Karpas-422 (cell line): ENCODE measurements at places on chromosomes 5 and 9. TPM values are rescaled to one million over a fixed set of nuclear protein-coding genes. Genes with fewer than 3 reads are reported as not detected.

- H3K36me3 ChIP-seq, result peaks cover 35% of the 10 kb centered on the region
- no peak overlapping the region for H3K4me3 ChIP-seq
- H3K27ac ChIP-seq, result no peak overlapping the region
Measured at GRCh38 chr9:5578018-5578697, 50.7 kb upstream of the RIC1 start.

DNA sequence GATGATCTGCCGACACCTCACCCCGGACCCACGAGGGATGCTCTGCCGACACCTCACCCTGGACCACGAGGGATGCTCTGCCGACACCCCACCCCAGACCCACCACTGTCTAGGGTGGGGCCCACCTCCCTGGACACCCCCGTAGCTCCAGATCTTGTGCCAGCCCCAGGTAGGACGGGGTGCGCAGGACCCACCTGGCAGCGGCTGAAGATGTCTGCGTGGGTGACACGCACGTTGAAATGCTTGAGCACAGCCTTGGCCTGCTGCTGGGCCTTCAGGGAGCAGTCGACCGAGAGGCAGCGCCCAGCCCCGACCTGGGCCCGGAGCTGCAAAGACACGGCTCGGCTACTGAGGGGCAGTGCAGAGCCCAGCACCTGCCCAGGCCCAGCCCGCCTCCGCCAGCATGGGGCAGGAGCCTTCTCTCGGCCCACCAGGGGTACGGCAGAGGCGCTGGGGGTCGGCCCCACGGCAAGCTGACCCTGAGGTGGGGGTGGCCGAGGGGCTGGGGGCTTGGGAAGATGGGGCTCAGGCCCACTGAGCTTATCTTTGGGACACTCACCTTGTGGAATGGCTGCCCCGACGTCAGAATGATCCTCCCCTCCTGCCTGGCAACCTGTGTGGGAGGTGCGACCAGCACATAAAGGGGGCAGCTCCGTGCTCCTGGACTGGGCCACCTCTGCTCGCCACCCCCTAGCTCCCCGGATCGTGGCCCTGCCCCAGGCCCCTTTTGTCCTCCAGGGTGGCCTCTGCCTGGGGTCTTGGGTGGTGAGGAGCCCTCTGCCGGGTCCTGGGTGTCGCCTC lies 21.7 kb upstream of the NRARP start:
- H3K4me1 ChIP-seq, result peaks cover 24% of the 10 kb centered on the region
- H3K4me3 ChIP-seq, result no peak overlapping the region
- H3K27me3 ChIP-seq, result no peaks in the 10 kb centered on the region
- H3K36me3 ChIP-seq, result no peaks in the 10 kb centered on the region
- no peak overlapping the region for H3K27ac ChIP-seq

DNA sequence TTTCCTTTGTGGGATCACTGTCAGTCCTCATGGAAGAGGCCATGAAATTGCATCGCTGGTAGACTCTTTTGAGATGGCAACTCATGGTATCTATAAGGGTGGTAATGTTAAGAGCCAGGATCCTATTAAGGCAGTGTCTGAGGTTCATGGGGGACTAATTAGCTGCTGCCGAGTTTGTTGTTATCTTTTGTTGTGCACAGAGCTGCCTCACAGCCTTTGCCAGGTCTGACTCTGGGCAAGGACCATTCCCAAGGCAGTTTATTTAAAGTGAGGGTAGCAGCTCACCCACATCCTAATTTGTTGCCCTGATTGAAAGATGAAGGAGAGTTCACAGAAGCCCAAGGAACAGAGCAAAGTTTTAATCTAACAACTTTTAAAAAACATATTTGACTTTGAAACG lies 7.9 kb downstream of the SMARCA2 start:
- no peaks in the 10 kb centered on the region for H3K36me3 ChIP-seq
- no peak overlapping the region for H3K4me3 ChIP-seq
- peaks cover 43% of the 10 kb centered on the region for H3K4me1 ChIP-seq
- no peaks in the 10 kb centered on the region for H3K27me3 ChIP-seq

- H3K27ac ChIP-seq, result no peak overlapping the region
- H3K4me3 ChIP-seq, result no peak overlapping the region
- H3K4me1 ChIP-seq, result peaks cover 13% of the 10 kb centered on the region
- no peak for DNase-seq
- no peaks in the 10 kb centered on the region for H3K27me3 ChIP-seq
Measured at GRCh38 chr9:105405514-105406131, 42.2 kb upstream of the FSD1L start.

- H3K4me3 ChIP-seq, result no peak overlapping the region
- H3K27me3 ChIP-seq, result no peaks in the 10 kb centered on the region
- H3K36me3 ChIP-seq, result no peaks in the 10 kb centered on the region
- no peak for DNase-seq
Measured at GRCh38 chr5:68531970-68532369, 316.4 kb downstream of the PIK3R1 start.

DNA sequence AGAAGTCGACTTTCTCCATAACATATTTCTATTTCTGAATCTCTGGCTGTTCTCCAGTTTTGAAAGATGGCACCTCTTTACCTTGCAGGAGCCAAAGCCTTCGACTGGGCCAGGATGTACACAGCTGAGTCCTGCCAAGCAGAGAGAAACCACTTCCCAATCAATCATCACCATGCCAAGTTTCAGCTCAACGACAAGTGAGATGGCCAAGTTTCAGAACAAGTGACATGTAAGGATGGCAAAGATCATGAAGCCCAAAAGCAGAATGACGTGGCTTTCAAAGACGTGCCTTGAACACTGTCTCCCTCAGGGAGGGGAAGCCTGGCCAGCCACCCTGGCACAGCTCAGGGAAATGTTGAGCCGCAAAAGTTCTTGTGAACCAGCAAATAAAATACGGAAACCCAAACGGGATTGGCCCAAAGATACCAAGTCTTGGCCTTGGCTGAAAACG lies 17.7 kb downstream of the STK10 start:
- no peak overlapping the region for H3K27ac ChIP-seq
- no peak overlapping the region for H3K4me3 ChIP-seq
- H3K36me3 ChIP-seq, result no peaks in the 10 kb centered on the region
- DNase-seq, result no peak
- H3K27me3 ChIP-seq, result no peaks in the 10 kb centered on the region

RFK gene
- 14.4 and 29.3 TPM in 2 replicates for total RNA-seq

PCDHB13 gene
- 0.19 and 0.69 TPM in 2 replicates for total RNA-seq

SLC45A2 gene
- total RNA-seq, result not detected in 2 replicates

SCGB3A1 gene
- not detected in 2 replicates for total RNA-seq

CYSRT1 gene
- total RNA-seq, result 0.75 and 1.2 TPM in 2 replicates
